ENCODE measurements at places on chromosomes 1 and 21.

DNA sequence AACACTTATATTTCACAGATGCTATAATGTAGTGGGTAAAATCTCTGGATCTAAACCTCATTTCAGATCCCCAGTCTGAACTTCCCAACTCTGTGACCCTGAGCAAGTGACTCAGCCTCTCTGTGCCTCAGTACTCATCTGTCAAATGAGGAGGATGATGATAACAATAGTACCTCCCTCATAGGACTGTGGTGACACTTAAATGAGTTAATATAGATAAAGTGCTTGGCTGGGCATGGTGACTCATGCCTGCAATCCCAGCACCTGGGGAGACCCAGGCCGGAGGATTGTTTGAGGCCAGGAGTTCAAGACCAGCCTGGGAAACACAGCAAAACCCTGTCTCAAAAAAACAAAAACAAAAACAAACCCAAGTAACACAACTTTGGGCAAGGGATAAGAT lies 4.7 kb upstream of the ECE1 start:
- DNase-seq: peak; percentile 34

DNA sequence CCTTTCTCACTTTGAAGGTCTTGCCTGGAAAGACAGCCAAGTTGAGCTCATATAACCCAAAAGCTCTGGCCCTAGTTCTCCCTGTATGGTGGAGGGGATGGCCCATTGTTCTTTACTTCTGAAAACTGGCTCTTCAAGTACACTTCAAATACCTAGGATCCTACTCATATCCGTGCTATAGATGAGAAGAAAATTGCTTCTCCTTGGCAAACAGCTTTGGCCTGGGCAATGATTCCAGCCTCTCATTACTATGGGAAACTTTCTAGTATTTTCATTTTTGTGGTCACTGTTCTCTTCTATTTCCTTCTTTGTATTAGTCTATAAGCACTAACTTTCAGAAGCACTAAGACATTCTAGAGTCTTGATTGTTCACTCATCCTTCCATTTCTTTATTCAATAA lies 53.7 kb downstream of the ZNF697 start:
- DNase-seq: no peak

DNA sequence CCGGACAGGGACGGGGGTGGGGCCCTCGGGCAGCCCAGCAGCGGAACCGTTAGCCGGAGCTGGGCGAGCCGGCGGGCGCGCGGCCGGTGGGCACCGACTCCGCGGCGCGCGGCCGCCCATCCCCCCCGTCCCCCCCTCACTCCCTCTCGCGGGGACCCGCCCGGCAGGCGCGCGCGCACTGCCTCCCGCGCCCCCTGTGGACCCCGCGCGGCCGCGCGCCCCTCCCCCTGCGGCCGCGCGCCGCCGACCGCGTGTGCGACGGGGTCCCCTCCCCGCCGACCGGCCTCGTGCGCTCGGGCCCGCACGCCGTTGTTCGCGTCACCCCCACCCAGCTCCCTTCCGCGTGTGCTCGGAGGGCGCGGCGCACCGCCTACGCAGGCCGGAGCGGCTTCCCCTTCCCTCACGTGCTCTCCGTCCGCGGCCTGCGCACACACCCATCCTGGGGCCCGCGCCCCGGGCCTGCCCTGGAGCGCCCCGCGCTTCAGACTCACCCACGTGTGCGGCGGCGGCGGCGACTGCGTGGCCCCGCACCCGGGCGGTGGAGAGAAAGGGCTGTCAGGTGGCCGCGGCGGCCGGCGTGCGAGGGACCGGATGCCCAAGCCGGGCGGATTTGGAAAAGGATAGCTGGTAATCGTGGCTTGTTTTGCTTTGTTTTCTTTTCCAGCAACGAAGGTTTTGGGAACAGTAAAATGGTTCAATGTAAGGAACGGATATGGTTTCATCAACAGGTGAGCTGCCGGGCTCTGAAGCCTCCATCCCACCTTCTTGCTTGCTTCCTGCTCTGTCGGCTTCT lies 717 bp downstream of the YBX1 start:
- peak; percentile 77 for DNase-seq

DNA sequence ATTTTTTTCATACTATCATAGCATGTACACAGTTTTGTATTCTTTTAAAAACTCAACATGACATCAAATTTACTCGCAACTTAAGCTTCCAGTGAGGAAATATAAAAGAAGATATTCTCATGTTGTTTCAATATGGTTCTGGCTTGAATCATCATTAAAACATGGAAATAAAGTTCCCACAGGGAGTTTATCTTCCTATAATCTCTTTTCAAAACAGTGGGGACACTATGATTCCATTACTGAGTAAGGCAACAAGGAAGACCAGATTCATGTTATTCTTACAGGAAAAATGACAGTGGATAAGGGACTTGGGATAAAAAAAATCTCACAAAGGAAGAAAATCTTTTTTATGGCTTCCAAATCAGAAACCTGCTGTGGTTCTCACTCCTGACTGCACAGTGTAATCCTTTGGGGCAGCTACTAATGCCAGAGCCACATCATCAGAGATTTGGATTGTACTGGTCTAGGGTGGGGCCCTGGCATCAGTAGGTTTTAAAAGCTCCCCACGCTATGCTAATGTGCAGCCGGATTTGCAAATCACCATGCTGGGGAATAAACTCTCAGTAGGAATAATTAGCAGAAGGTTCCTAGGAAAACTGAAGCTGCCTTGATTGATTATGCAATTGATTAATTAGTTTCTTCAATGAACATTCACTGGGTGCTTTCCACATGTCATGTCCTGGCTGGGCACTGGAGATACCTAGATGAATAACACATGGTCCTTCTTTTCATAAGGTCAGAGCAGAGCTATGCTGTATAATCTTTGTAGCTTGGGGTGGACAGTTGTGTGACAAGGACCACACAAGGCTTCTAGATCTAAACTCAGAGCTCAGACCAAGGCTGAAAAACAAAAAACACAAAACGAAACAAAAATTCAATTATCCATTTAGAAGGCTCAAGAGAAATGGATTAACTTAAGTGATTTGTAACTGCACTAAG lies 71.1 kb upstream of the C8B start:
- DNase-seq: no peak

GRCh38 chr1:208217781-208218180 lies 26.4 kb downstream of the PLXNA2 start:
- DNase-seq: no peak

DNA sequence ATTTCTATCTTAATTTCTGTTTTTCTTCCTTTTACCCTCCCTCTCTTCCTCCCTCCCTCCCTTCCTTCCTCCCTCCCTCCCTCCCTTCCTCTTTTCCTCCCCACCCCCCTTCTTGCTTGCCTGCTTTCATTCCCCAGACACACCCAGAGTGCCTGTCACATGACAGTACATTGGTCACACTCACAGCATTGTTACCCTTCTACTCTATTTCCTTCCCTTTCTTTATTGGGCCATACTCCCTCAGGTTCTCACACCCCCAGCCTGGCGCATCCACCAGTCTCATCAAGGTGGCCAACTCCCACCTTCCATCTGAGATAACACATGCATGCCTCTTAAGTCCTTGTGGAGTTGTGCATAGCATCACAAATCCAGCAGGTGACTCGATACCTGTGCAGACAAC lies 10.9 kb downstream of the TMPRSS3 start:
- DNase-seq: no peak

DNA sequence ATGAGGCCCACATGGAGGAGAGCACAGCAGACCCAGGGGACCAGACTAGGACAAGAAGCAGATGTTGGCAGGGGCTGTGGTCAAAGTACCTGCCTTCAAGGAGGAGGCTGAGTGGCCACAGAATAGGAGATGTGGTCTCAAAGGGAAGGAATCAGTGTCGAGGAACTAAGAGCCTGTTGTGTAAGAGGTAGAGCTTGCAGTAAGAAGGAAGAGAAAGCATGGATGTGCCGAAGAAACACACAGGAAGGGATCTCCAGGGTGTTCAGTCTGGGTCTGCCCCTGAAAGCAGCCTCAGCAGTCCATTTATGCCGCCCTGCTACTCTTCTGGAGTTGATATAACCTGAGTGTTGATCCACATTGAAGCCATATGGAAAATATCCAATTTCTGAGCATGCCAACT lies 83.9 kb downstream of the NID1 start:
- DNase-seq: no peak

GRCh38 chr21:44934797-44935532 lies 4.9 kb upstream of the SLX9 start:
- no peak for DNase-seq

DNA sequence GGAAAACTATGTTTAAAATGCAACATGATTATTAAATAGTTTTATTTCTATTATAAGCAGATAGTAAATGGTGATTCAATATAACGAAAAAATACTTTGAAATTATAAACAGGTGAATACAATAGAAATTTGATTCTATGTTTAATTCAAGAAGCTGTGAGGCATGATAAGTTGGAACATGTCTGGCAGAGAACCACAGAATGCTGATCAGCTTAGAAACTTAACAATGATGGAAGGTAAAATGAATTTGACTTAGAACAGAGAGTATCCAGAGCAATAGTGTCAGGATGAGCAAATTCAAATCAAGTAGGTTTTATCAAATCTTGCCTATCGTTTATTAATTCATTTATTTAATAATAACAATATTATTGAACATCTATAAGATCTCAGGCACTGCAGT lies 83.4 kb upstream of the ADGRL4 start:
- DNase-seq: no peak

DNA sequence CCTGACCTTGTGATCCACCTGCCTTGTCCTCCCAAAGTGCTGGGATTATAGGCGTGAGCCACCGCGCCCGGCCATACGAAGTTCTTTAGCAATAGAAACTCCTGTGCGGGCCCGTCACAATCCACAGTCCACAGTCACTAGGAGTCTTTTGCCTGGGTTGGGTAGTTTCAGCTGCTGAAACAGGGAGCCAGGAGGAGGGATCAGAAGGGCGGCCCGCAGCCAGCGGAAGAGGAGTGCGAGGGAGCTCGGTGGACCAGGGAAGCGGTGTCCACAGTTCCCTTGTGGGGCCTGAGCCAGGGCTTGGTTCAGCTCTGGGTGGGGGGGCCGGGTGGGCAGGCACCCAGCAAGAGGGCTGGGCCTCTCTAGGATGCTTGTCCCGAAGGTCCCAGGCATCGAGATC lies 17.9 kb upstream of the HSPG2 start:
- DNase-seq: no peak

GRCh38 chr1:197448121-197448779 lies 180.2 kb downstream of the CRB1 start:
- DNase-seq: no peak

DNA sequence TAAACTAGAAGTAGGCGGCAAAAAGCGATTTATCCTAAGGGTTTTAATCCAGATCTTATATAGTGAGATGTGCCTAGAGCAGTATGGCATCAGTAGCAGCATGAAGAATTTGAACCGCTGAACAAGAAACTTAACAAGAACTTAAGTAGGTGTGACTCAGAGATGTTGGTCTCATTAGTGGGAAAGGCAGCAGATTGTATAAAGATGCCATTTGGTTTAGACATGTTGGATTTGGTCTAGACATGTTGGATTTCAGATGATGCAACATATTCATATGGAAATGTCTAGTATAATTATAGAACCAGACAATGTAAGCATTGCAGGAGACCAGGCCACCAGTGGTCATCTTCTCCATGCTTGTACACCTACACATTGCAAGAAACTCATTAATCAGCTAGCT lies 42.1 kb upstream of the ZP4 start:
- DNase-seq: no peak

DNA sequence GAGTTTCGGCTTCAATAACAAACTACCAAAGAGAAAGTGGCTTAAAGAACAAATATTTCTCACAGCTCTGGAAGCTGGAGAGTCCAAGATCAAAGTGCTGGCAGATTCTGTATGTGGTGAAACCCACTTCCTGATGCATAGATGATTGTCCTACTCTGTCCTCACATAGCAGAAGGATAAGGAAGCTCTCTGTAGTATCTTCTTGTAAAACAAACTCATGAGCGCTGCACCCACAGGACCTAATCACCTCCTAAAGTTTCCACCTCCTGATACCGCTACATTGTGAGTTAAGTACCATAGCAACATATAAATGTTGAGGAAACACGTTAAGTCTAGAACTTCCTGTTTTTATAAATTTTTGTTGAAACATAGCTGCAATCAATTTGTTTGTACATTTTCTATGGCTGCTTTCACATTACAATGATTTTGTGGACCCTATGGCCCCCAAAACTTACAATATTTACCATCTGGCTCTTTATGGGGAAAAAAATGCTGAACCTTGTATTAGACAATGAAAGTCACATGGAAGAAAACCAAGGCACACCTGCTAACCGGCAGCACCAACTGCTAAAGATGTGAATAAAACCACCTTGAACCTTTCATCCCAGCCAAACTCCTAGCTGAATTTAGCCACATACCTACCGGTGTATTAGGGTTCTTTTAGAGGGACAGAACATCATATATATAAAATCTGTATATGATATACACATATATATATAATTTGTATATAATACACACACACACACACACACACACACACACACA lies 1423.4 kb downstream of the NCAM2 start:
- DNase-seq: no peak

- DNase-seq: no peak
Measured at GRCh38 chr21:42229676-42230075, 10.7 kb downstream of the ABCG1 start.

- no peak for DNase-seq
Measured at GRCh38 chr1:30742963-30743559, 14.5 kb downstream of the LAPTM5 start.

GRCh38 chr1:150572918-150573647 lies 6.3 kb downstream of the MCL1 start:
- DNase-seq: no peak

GRCh38 chr1:100746542-100746932 lies 27.0 kb downstream of the VCAM1 start:
- DNase-seq: no peak

GRCh38 chr1:67542747-67543146 lies 112.5 kb upstream of the SERBP1 start:
- DNase-seq: no peak

DNA sequence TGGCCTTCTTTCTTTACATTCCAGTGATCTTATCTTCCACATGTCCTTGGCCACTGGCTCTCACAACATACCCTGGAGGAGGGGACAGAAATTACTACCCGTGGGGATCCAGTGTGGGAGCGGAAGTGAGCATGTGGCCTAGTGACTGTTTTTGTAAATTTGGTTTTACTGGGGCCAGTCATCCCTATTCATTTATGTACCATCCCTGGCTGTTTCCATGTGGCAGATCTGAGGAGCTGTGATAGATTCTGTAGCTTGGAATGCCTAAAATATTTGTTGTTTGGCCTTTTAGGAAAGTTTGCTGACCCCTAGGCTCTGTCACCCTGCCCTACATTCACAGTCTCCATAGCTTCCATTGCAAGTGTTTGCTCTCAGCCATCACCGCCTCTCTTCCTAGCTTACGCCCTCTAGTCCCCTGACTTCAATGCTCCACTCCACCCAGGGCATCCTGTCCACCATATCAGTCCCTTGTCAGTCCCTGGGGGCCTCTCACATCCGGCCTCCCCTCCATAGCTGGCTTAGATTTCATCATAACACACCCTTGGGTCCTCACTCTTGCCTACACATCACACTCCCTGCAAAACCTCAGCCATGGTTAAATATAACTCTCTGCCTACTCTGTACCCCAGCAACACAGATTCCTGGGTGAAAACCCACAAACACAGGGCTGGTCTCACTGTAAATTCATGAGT lies 25.8 kb downstream of the DHCR24 start:
- peak; percentile 45 for DNase-seq

- DNase-seq: no peak
Measured at GRCh38 chr21:17427831-17428483, 84.9 kb upstream of the CXADR start.

- peak; percentile 21 for DNase-seq
Measured at GRCh38 chr1:67429011-67429527, 1.1 kb downstream of the SERBP1 start.

All from iris pigment epithelial cell (primary cell).